ENCODE measurements at places on chromosomes 16 and 17. TPM values are rescaled to one million over a fixed set of nuclear protein-coding genes. Genes with fewer than 3 reads are reported as not detected.
A peak's percentile ranks its signal among the peaks of the same experiment; 100 is the strongest.

GRCh38 chr17:60077672-60078519 lies 825 bp downstream of the HEATR6 start:
- peaks cover 13% of the 10 kb centered on the region for H3K36me3 ChIP-seq
- no peaks in the 10 kb centered on the region for H3K27me3 ChIP-seq
- no peak for DNase-seq
- peak overlapping the region; percentile 65 for H3K27ac ChIP-seq
- H3K4me3 ChIP-seq = peak overlapping the region; percentile 89
- peaks cover 7% of the 10 kb centered on the region for H3K4me1 ChIP-seq

GRCh38 chr17:80577876-80578570 lies 33.4 kb downstream of the RPTOR start:
- peaks cover 11% of the 10 kb centered on the region for H3K4me1 ChIP-seq
- DNase-seq = peak; percentile 75
- no peak overlapping the region for H3K27ac ChIP-seq
- H3K4me3 ChIP-seq = no peak overlapping the region
- no peaks in the 10 kb centered on the region for H3K27me3 ChIP-seq

GRCh38 chr16:2499890-2500429 lies 13.8 kb upstream of the ATP6V0C start:
- no peak overlapping the region for H3K27ac ChIP-seq
- H3K36me3 ChIP-seq = no peaks in the 10 kb centered on the region
- H3K4me1 ChIP-seq = peaks cover 10% of the 10 kb centered on the region
- H3K4me3 ChIP-seq = no peak overlapping the region

FOXL1 gene
- total RNA-seq = 2.5 TPM

GRCh38 chr17:5044630-5045029 lies 9.4 kb upstream of the SLC52A1 start:
- H3K36me3 ChIP-seq = no peaks in the 10 kb centered on the region
- H3K27me3 ChIP-seq = no peaks in the 10 kb centered on the region
- H3K4me1 ChIP-seq = peaks cover 2% of the 10 kb centered on the region
- DNase-seq = no peak
- no peak overlapping the region for H3K4me3 ChIP-seq

DNA sequence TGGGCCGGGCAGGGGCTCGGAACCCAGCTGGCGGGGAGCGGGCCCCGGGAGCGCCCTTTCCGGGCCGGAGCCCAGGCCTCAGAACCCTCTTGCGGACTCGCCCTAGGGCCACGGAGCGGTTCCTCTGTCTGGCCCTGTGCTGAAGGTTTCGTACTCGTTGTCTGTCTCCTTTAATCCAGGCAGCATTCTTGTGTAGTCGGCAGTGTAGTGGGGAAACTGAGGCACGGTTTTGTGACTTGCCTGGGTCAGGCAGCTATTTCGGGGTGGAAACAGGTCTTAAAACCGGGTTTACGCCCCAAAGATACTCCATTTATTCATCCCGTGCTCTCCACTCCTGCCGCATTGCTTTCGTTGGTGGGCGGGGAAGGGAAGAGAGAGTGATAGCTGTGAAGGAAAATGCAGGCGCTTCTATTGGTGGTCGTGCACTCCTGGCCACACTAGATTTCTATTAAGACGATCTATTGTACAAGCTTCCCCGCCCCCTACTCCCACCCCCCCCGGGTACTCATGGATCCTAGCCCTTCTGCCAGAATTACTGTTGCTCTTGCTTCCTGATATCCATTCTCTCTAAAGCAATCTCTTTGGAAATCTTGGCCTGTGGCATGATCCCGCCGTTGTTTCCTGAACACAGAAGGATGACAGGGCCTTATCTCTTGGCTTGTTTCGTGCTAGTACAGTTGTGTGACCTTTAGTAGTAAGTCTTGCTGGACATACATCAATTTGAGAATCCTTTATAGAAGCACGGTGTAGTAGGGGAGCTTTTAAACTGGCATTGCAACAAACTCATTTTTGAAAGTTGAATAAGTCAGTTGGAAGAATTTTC lies 751 bp downstream of the DCAF7 start:
- peak; percentile 83 for DNase-seq
- no peaks in the 10 kb centered on the region for H3K36me3 ChIP-seq
- peak overlapping the region; percentile 75 for H3K4me3 ChIP-seq

TUBG2 gene
- total RNA-seq = 22.0 TPM

SYCE1L gene
- total RNA-seq = 6.9 TPM

TMEM114 gene
- not detected for total RNA-seq

DNA sequence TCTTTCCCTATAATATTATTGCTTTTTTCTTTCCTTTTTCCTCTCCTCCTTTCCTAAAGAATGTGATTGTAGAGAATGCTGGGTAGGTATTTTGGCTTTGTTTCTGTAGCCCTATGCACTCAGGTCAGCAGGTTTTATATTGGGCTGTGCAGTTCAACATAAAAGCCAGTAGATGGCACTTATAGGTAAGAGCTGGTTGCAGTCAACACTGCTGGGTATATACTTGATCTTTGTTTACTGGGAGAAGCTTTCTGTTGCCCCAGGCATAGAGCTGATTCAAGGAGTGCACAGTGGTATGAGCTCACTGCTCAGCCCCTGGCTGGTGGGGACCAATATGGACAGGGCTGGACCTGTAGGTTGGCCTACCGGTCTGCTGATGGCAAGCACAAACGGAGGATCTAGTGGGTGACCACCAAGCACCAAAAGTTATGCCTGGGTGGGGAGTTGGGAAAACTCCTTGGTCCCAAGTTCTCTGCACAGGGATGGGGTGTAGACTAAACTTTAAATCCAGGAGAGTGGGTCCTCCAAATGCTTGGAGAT lies 378.9 kb downstream of the PMP22 start:
- H3K4me1 ChIP-seq = no peaks in the 10 kb centered on the region
- no peak overlapping the region for H3K27ac ChIP-seq

KRT28 gene
- total RNA-seq = not detected
